ENCODE measurements at places on chromosomes 12 and 14.

DNA sequence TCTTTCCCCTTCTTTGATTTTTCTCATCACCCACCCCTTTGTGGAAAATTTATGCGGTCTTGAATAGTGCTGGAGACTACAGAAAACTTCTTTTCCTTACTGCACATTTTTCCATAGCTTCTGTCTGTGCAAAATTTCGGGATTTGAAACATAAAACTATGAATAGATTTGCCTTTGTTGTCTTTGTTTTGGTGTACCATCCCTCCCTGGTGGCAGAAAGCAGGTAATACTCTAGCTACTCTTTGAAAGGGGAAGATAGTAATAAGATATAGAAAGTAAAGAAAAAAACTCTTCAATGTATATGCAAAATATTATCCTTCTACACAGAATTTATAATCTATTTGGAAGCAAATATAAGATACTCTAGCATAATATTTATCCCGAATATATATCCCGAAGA is 79.1 kb upstream of the LMO3 start:
- peak; percentile 8 for DNase-seq

- DNase-seq, result no peak
Measured at GRCh38 chr14:95217391-95217900, 60.1 kb upstream of the DICER1 start.

DNA sequence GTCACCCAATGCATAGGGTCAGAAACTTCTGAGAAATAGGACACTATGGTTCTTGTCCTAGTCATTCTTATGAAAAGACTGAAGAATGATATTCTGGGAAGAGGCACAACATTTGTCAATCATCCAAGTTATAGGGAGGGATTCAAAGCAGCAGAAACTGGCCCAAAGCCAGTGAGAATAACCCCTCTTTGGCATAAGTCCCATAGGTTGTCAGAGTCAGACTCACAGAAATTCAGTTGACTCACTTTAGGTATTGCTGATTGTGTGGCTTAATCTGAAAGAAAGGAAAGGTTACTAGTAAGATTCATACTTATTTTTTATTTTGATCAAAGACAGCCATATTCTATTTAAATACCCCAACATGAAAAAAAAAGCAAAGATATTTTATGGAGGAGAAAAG is 151.0 kb downstream of the SRGAP1 start:
- DNase-seq, result no peak

- no peak for DNase-seq
Measured at GRCh38 chr14:38824706-38825105, 278.3 kb downstream of the SEC23A start.

GRCh38 chr12:18443768-18444437 is 182.6 kb downstream of the PIK3C2G start:
- DNase-seq, result peak; percentile 38

DNA sequence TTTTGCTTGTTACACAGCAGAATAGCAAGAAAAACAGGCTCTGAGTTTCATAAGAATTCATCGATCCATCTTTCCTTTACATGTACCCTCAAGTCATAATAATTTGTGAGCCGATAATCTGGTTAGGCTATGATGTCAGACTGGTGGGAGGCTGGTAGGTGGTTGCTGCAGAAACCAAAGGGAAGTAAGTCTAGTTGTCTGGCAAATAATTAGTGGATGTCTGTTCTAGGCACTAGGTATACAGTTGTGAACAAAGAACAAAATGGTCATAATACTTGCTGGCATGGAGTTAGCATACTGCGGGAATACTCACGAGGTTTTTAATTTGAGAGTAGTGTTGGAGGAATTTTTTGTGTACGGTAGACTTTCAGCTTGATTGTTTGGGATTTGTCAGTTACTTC is 8.8 kb downstream of the SUSD6 start:
- DNase-seq, result no peak

- DNase-seq, result no peak
Measured at GRCh38 chr14:105091054-105091516, 25.9 kb upstream of the GPR132 start.

DNA sequence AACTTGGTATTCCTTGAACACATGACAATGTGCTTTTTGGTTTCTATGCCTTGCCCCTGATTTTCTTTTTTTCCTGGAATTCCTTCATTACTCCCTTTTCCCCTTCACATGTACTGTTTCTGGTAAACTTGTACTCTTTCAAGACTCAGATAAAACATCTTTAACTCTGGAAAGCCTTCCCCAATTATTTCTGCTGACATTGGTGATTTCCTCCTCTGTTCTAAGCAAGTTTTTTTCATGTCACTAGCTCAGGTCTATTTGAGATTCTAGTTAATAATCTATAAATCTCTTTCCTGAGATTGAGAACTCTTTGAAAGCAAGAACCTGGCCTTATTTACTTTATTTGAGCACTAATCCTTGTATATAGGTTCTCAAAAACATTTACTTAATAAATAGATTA is 24.0 kb upstream of the PTPRQ start:
- no peak for DNase-seq

- DNase-seq, result no peak
Measured at GRCh38 chr12:49518914-49519573, 19.8 kb upstream of the KCNH3 start.

DNA sequence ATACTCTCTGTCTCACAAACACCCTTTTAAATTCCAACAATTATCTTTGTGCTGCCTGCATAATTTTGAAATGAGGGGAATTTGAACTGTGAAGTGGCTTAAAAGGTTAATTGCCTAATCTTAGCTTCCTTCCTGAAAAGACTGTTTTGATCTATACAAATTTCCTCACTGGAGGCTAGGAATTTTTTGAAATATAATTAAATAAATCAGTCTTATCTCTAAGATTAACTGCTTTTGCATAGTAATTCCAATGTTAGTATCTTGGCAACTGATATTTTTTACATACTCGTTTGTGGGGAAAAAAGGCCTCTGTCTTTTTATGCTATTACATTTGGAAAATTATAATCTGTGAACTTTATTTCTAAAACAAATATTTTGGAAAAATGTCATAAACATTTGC is 498.5 kb downstream of the TMTC2 start:
- DNase-seq, result no peak

DNA sequence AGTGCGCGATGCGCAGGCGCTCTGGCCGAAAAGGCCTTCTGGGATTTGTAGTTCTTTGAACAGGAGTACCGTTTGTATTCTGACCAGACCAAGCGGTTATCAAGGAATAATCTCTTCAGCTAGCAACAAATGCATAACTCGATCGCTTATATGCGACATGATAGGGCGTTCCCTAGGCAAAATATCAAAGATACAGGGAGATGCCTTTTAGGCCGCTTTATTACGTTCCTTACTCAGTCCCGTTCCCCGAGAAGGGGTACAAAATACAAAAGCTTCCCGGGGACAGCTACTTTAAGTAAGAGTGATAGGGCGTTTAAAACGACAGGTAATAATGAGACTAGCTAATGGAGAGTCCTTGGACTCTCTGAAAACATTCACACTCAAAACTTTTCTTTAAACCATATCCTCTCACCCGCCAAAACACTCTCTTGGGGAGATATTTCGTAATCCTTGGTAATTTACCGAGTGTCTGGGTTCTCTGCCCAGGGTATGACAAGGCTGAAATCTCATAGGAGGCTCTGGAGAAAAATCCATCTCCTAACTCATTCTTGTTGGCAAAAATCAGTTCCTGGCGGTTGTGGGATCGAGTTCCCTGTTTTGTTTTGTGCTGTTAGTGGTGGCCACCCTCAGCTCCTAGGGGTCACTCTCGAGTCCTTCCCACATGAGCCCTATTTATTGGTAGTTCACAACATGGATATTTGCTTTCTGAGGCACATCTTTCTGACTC is 412 bp upstream of the SNW1 start:
- peak; percentile 25 for DNase-seq

DNA sequence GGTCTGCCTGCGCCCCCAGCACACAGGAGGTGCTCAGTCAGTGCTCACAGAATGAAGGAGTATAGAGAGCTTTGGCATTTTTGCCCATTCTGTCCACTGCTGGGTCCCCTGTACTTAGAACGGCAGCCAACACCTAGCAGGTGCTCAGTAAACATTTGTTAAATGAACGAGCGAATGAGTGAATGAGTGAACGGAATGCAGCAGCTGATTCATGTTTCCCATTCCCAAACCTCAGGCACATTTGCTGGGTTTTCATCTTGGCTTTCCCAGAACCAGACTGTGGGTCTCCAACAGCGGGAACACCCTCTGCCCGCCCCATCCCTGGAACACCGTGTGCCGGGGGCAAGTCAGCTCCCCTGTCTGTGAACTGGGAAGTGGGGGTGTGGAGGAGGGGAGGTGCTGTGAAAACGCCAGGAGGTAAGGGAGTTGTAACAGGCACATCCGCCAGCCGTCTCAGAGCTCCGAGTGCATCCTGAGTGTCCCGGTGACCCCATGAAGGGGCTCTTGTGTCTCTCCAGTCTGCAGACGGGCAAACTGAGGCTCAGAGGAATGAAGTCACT is 47.3 kb downstream of the SCARB1 start:
- no peak for DNase-seq

- DNase-seq, result no peak
Measured at GRCh38 chr12:65823513-65824375, 539 bp upstream of the HMGA2 start.

DNA sequence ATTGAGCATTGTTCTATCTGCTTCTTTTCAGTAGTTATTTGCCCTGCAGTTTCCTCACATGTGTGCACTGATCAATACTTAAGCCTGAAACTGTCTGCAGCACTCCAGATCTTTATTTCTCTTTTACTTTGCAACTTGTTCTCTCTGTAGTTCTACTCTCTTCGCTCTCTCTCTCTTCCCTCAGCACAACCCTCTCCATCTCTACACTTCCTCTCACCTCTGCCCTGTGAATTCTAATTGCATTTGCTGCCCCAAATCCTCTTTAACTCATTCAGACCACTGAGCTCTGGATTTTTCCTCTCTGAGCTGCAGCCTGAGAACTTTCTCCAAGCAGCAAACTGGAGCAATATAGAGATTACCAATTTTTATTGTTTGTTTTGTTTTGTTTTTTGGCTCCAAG is 1035.5 kb downstream of the FSCB start:
- no peak for DNase-seq
